ENCODE measurements at places on chromosomes 5 and 9.
A peak's percentile ranks its signal among the peaks of the same experiment; 100 is the strongest.

GRCh38 chr5:143116814-143117213 is 286.7 kb downstream of the NR3C1 start:
- no peak for DNase-seq

GRCh38 chr5:132327252-132327955 is 33.2 kb downstream of the SLC22A4 start:
- no peak for DNase-seq

GRCh38 chr5:141496038-141496437 is 7.2 kb downstream of the PCDHGC5 start:
- DNase-seq: no peak

- no peak for DNase-seq
Observed at GRCh38 chr9:131104016-131104740, 7.8 kb downstream of the AIF1L start.

- no peak for DNase-seq
Observed at GRCh38 chr5:111383288-111383970, 128.9 kb downstream of the STARD4 start.

DNA sequence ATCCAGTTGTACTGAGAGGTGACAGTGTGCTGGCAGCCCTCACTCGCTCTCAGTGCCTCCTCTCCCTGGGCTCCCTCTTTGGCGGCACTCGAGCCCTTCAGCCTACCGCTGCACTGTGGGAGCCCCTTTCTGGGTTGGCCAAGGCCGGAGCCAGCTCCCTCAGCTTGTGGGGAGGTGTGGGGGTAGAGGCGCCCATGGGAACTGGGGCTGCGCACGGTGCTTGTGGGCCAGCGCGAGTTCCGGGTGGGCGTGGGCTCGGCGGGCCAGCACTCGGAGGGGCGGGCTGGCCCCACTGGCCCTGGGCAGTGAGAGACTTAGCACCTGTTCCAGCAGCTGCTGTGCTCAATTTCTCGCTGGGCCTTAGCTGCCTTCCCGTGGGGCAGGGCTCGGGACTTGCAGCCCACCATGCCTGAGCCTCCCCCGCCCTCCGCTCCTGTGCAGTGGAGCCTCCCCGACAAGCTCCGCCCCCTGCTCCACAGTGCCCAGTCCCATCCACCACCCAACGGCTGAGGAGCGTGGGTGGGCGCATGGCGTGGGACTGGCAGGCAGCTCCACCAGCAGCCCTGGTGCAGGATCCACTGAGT is 342.2 kb upstream of the ZNF608 start:
- peak; percentile 1 for DNase-seq

GRCh38 chr9:8867148-8867547 is 1067.6 kb upstream of the DMAC1 start:
- DNase-seq: no peak

GRCh38 chr9:76704593-76705204 is 59.5 kb upstream of the PCA3 start:
- no peak for DNase-seq

- DNase-seq: no peak
Observed at GRCh38 chr5:114060866-114061265, 301.0 kb upstream of the KCNN2 start.

DNA sequence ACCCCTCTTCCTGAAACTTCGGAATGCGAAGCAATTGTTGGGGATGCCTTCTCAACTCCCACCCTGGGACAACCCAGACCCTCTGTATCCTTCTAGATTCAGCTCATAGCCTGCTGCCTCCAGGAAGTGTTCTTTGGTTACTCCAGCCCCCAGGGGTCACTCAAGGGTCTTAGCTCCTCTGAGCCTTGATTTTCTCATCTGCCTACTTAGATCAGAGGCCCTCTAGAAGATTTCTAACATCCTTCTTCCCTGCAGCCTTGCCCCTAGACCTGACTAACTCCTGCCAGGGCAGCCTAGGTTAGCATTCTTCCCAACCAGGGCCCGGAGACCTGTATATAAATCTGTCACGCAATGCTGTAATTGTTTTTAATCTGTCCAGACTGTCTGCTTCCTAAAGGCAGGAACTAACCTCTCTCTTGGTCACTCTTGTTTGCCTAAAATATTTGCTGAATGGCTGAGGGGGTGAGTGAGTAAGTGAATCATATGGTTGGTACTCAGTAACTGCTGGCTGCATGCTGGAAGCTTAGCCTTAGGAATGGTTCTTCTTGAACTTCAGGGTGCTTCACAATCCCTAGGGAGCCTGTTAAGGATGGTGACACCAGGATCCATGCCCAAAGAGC is 8.2 kb downstream of the GALNT10 start:
- DNase-seq: no peak
